Effector CD8-positive, alpha-beta T cell (primary cell): ENCODE measurements at places on chromosomes 1 and 21.

- DNase-seq: no peak
Observed at GRCh38 chr21:37671381-37671780, 244.9 kb downstream of the KCNJ6 start.

GRCh38 chr1:94379615-94380014 is 38.6 kb upstream of the ABCD3 start:
- no peak for DNase-seq

DNA sequence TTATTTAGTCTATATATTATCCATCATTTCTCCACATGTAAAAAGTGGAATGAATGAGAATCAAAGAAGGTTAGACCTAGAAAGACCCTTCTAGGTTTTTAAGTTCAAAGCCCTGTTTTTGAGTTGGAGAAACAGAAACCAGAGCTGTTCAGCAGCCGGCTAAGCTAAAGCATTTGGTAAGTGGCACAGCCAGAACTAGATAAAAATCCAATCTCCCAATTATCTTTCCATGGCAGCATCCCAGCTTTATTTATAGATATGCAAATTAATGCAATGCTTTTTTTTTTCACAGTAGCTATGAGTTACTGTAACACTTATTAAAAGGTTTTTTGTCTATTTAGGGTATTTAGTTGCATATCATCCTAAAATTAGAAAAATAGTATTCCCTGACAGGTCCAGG is 85.1 kb downstream of the NIBAN1 start:
- no peak for DNase-seq

- DNase-seq: no peak
Observed at GRCh38 chr1:119003413-119004128, 15.4 kb upstream of the TBX15 start.

DNA sequence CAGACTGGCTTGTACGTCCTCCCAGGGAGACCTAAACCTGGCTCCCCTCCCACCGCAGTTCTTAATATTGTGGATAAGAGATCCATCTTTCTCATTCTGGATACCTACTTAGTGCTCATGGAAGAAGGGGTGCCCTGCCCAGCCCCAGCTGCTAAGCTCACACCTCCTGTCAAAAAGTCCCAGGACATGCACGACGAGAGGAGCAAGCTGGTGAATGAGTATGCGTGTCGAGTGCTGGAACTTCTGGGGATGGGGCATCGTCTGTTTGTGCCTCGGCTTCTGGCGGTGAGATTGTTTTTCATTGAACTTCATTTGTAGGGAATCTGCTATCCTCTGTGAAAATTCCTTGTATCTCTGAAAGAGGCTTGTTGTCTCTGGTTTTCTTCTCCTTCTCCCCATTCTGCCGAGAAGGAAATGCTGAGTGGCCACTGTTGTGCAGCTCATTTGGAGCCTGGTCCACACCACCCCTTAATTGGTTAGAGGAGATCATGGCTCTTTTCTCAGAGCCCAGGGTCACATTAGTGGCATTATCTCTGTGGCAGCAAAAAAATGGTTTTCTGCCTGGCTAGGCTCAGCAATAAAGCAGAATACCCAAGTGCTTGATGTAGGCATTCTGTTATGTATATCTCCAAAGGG is 199.4 kb upstream of the CACYBP start:
- DNase-seq: no peak

GRCh38 chr1:99645203-99645602 is 710 bp upstream of the PALMD start:
- no peak for DNase-seq

GRCh38 chr1:115426231-115426771 is 88.3 kb upstream of the NGF start:
- no peak for DNase-seq

GRCh38 chr1:157312082-157312812 is 174.1 kb upstream of the ETV3 start:
- no peak for DNase-seq

DNA sequence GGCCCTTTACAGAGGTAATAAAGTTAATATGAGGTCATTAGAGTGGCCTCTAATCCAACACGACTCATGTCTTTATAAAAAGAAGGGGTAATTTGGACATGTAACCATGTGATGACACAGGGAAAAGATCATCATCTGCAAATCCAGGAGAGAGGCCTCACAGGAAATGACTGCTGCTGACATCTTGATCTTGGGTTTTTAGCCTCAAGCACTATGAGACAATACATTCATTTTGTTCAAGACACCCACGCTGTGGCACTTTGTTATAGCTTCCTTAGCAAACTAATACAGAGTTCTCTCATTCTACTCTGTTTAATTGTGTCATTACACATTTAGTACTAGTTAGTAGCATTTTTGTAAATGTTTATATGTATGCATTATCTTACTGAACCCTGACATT is 64.0 kb upstream of the RUNX1 start:
- no peak for DNase-seq
